Mesothelial cell of epicardium (in vitro differentiated cells): ENCODE measurements at places on chromosomes 13 and 19. TPM values are rescaled to one million over a fixed set of nuclear protein-coding genes. Genes with fewer than 3 reads are reported as not detected.

DNA sequence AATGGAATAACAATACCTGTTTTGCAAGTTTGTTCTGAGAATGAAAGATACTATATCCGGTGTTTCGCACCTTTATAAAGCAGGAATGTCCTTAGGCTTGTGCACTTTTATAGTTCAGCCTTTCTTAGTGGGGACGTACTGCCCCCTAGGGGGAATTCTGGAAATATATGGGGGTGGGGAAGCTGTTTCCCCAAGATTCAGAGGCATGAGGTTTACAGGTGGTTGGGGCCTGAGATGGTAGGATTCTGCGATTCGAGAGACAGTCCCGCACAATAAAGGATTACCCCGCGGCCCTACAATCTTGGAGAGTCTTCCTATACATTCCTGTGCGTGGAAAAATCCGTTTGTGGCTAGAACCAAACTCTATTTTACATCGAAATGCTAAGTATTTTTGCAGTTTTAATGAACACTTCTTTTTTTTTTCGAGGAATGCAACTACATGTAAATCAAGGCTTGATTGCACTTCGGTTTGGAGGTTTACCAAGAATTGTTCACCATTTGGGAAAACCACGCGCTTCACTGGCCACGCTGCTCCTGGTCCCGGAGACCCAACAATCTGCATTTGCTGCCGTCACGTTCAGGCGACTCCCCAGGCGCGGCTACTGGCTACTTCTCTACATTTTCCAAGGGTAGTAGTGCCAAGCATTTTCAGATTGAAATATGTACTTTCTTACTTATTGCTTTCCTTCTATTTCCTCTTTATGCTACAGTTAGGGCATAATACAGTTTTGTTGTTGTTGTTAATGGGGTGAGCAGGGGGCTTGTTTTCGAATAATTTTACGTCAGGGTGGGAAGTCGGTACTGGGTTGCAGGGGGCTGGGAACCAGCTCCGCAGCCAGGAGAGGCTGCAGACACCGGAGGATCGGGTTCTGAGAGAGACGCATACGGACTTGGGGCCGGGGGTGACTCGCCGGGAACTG is 830 bp downstream of the NEK5 start:
- peaks cover 26% of the 10 kb centered on the region for H3K36me3 ChIP-seq
- H3K27ac ChIP-seq = peak overlapping the region; percentile 92
- peak overlapping the region; percentile 84 for H3K4me3 ChIP-seq
- peak; percentile 30 for DNase-seq
- no peaks in the 10 kb centered on the region for H3K27me3 ChIP-seq

COX7A1 gene
- not detected in 3 replicates for total RNA-seq

RFPL4A gene
- total RNA-seq = not detected in 3 replicates

SIGLEC5 gene
- not detected in 3 replicates for total RNA-seq

RINL gene
- 2.1 to 3.3 TPM (median 2.3 TPM) in 3 replicates for total RNA-seq

DNA sequence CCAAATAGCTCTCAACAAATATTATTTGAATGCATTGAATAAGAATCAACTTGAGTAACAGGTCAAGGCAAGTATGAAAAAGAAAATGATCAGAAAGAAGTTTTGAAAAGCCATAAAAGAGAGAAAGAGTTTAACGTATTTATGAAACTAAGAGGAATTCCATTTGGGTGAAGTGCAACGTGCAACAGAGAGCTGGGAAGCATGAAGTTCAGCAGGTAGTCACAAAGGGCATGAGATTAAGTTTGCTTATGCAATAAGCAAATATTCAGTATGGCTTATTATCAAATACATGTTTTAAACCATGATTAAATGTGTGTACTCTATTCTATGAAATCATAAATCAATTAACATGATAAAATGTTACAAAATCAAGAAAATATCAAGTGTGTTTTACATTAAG is 62.7 kb upstream of the PCDH17 start:
- H3K27me3 ChIP-seq = no peaks in the 10 kb centered on the region
- H3K4me3 ChIP-seq = no peak overlapping the region
- H3K4me1 ChIP-seq = no peaks in the 10 kb centered on the region
- no peaks in the 10 kb centered on the region for H3K36me3 ChIP-seq

DNA sequence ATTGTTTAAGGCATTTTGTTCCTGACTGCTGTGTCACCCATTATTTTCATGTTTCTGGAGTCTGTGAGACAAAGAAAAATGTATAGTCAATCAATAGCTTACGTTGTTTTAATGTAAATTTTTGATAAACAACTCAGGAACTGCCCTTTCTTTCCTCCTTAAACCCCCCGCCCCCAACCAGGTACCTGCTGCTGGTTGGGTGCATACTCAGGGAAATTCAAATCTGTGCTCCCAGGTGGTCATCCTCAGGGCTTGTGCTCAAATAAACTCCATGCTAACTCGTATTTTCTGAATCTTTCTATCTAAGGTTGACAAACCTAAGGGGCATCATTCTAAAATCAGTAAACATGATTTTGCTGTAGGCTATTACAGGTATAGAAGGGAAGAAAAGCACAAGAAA is 4.1 kb upstream of the CDC16 start:
- H3K27me3 ChIP-seq = peaks cover 50% of the 10 kb centered on the region
- DNase-seq = no peak
- H3K36me3 ChIP-seq = no peaks in the 10 kb centered on the region
- no peak overlapping the region for H3K27ac ChIP-seq
- H3K4me3 ChIP-seq = no peak overlapping the region

DNA sequence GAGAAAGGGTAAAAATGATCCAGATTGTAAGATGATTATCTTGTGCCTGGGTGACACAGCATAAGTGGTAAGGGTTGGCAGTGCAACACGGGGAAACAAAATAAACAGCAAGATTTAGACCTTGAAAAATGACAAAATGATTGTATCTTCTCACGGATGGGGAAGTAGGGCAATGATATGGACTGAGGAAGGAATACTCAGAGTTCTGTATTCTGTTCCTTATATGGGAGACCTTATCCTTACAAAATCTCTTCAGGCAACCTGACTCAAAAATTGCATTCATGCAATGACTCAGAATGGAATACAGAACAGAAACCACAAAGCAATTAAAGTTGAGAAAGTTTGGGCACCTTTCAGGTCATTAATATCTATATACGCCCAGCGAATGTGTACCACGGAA is 149.0 kb downstream of the HS6ST3 start:
- no peak overlapping the region for H3K27ac ChIP-seq
- no peak for DNase-seq
- no peaks in the 10 kb centered on the region for H3K27me3 ChIP-seq
- no peaks in the 10 kb centered on the region for H3K36me3 ChIP-seq
- no peaks in the 10 kb centered on the region for H3K4me1 ChIP-seq
